ENCODE measurements at places on chromosomes 12 and 14.

DNA sequence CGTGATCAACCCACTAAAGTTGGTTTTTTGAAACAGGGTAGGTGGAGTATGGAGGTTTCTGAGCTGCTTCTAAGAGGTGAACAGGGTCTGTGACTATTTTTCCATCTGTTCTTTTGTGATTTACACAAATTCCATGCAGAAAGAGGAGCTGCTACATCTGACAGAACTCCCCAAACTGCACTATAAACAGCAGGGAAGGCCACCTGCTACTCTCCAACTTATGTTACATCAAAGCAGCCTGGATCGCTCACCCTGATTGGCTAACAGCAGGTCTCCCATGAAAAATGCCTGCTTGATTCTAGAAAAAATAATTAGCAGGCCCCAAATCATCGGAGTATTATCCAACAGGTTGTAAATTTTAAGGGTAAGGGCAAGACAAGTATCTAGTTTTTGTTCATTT lies 282.9 kb upstream of the FLRT2 start:
- DNase-seq: no peak

- peak; percentile 35 for DNase-seq
Measured at GRCh38 chr12:77442633-77443032, 377.3 kb upstream of the E2F7 start.

DNA sequence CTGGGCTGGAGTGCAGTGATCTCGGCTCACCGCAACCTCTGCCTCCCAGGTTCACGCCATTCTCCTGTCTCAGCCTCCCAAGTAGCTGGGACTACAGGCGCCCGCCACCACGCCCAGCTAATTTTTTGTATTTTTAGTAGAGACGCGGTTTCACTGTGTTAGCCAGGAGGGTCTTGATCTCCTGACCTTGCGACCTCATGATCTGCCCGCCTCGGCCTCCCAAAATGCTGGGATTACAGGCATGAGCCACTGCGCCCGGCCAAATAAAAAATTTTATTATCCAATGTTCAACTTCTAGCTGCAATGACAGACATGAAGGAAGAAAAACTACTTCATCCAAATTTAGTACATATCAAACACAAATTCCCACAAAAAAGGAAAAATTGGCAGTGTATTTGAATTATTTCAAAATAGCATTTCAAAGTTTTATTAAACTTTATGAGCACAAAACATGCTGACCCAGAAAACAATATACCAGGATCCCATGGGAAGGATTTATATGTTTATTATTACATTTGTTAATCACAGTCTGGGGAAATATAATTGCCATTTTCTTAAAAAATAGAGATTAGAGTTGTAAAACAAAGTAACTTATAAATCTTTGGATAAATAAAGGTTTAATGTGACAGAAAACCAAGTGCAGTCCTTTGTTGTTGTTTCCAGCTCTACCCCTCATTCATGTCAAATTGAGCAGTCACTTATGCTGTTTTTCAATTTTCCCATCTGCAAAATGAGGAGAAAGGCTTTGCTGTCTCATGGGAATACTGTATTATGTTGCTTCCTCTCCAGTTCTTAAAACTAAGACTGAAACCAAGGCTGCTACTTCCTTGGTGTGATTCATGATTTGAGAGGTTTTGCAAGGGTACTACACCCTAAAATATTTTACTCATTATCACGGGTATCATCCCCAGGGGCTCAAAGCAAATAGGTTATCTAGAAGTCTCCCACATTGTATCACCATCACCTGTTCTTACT lies 155.2 kb upstream of the AVPR1A start:
- DNase-seq: peak; percentile 7

DNA sequence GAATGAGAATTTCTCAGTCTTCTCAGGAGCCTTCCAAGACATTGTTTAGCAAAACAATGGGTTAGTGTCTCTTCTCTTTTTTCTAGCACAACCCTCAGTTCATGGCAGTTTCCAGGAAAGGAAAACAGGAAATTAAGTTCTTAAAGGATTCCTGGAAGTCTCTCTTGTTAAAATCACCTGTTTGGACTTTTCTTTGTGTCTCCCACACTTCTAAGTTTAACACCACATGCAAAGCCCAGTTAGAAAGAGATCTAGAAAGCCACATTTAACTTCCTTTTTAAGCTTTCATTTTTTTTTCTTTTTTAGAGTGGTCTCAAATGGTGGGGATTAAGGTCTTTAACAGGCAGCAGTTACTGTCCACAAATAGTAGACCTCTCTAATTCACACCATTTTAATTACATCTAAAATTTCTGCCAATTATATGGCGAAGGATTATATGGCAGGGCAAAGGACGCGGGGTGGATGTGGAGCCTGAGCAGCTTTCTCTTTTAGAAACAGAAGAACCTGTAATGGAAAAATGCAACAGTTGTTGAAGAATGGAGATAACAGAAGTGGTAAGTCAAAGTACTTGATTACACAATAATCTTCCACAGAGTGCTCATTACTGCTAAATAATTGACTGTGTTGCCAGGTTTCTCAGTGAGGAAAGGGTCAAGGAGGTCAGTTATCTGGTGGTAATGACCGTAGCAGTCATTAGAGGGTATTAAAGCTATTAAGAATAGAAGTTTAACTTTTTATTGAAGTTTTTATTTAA lies 298.6 kb downstream of the AKAP6 start:
- DNase-seq: no peak

- peak; percentile 76 for DNase-seq
Measured at GRCh38 chr14:33511851-33512640, 438.8 kb downstream of the EGLN3 start.

Data from fibroblast of skin of right biceps (primary cell).